Peyer's patch (tissue), 4 donors: ENCODE measurements at places on chromosomes 2 and 18.

- DNase-seq, result no peak
Measured at GRCh38 chr2:194102546-194102945, 1554.5 kb upstream of the SLC39A10 start.

DNA sequence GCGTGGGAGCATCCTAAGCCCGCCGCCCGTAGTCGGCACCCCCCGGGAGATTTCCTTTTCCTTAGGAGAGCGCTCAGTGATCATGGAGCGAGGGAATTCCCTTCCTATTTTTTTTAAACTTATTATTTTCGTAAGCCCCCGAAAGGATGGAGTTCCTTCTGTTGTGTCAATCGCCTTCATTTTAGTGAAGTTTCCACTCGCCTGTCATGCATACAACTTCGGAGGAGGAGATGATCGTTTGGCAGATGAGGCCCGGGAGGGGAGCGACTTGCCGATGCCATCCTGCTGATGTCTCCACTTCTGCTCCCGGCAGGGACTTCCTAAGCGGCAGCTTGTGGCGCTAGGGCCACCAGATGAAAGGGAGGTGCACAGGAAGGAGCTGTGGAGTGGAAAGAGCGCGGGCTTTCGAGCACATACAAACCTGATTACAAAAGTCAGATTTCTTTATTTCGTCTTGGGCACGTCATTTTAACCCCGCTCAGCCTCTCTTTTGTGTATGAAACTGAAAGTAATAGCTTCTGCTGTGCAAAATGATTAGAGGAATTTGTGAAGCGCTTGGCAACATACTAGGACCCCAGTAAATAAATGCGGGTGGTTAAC is at the start of gene ADGRF3:
TSS of gene ADGRF3 (minus strand) at position 336 of the 600 bp plus-strand sequence. CDS start 555 bp downstream, outside the sequence.
- peak; percentile 74 for DNase-seq

GRCh38 chr2:55751966-55752365 is 58.3 kb upstream of the PNPT1 start:
- no peak for DNase-seq

DNA sequence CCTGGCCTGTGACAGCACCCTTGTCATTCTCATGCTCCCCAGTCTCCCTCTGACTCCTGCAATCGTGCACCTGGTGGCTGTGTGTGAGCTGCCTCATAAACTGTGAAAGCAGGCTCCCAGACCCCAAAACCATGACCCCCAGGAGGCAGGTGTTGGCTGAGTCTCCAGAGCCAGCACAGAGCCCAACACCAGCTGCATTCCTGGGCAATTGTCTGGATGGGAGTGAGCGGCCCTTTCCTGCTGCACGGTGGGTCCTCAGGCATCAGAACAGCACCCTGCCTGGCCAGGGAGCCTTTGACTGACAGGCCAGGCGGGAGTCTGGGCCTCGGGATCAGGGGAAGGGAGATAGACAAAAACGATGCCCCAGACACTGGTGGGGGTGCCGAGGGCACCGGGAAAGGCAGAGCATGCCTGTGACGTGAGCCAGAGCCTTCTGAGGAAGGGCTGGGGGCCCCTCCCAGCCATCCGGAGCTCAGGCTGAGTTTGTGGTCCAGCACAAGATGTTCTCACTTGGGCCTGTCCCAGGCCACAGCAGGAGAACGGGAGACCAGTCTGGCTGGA is 135.1 kb upstream of the GPC1 start:
- peak; percentile 32 for DNase-seq

DNA sequence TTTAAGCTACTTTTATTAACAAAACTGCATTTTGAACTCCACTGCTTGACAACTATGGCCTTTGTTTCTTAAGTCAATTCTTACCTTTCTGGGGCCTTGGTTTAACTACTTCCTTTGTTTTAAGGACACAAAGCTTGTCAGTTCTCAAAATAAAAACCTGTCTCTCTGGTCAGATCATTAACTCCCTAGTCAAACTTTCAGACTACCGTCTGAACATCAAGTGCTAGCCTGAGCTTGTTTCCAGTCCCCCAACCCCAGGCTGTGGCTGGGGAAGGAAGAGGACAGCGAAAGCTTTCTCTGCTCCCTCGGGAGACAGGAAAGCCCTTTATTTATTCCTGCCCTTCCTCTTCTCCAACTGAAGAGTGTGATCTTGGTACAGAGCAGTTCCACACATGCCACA is 1.7 kb downstream of the SH3YL1 start:
- no peak for DNase-seq

DNA sequence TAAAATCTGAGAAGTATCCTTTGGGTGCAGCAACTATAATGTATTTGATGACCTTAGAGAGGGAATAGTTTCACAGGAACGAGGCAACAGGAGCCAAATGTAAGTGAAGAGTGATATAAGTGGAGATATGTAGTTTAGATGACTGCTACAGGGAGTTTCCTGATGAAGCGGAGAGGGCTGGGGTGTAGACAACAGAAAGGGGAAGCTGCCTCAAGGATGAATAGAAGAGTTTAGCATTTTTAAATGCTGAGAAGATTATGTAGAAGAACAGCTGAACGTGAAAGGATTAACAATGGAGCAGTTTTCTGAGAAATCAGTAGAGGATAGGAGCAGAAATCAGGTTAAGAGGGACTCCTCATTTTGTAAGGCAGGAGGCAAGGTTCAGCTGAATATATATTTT is 133.3 kb downstream of the LCLAT1 start:
- DNase-seq, result no peak
